Effector CD8-positive, alpha-beta T cell (primary cell): ENCODE measurements at places on chromosomes 5 and 9.

DNA sequence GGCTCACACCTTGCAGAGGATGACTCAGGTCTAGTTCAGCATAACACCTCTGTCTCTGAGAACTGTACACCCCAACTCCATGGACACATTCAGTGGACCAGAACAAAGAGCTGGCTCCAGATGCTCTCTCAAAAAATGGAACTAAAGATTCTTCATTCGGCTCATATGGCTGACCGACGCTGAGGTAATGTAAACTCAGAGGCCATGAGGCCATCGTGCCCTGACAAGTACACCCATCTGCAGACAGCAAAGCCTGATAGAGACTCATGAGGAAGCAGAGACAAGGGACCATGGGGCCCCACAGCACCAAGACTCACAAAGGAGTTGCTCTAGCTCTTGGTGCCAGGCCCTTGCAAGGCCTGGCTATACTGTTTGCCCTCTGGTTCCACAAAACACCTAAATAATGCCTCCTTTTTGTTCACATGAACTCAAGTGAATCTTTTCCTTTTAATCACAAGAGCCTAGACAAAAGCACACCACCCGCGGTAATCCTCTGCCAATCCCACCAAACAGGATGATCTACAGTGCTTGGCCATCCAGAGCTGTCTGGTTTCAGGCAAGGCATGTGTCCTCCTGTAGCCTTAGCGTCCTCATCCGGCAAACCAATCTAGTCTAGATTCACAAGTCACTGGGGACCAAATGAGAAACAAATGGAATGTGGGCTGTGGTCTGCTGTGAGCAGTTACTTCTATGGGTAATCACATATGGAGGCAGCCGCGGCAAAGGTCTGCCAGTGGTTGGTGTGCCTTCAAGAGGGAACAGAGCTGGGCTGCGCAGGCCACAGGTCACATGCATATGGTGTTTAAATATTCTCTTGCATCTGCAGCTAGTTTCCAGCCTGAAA, 22.7 kb downstream of the MED27 start:
- no peak for DNase-seq

DNA sequence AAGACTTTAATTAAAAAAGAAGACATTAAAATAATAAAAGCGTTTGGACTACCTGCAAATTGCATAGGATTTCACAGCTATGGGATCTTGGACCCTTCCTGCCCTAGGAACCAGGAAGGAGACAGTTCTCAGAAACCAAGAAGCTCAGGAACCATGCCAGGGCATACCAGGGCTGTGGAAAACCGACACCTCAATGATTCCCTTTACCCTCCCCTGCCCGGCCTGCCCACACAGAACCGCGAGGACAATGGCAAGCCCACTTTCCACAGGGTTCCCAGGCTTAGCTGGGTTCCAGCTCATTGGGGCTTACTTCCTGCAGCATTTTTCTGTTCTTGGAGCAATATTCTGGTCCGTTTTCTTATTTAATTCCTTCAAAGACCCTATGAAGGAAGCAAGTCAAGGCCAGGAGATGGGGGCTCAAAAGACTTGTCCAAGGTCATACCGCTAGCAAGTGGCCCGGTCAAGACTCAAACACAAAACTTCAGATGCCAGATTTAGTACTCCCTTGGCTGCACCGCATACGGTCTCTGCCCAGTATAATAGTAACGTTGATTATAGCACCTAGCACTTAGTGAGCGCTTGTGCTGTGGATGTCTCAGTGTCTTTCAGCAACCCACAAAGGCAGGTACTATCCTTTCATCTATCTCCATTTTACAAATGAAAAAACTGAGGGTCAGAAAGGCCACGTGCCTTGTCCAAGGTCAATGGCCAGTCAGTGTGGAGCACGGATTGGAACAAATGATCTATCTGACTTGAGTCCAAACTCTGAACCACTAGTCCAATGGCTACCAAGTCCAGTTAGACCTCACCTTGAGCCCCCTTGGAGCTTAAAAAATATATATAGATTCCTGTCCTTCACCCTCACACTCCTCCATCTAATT, 6.8 kb downstream of the FAT2 start:
- DNase-seq: no peak

- no peak for DNase-seq
These were observed 358.9 kb downstream of the DEPDC1B start for GRCh38 chr5:60340965-60341471.

GRCh38 chr9:83019246-83019645, 43.7 kb downstream of the RASEF start:
- DNase-seq: no peak

GRCh38 chr5:89351222-89351621, 468.2 kb upstream of the MEF2C start:
- DNase-seq: no peak

GRCh38 chr9:23492126-23493002, 333.7 kb downstream of the ELAVL2 start:
- no peak for DNase-seq

DNA sequence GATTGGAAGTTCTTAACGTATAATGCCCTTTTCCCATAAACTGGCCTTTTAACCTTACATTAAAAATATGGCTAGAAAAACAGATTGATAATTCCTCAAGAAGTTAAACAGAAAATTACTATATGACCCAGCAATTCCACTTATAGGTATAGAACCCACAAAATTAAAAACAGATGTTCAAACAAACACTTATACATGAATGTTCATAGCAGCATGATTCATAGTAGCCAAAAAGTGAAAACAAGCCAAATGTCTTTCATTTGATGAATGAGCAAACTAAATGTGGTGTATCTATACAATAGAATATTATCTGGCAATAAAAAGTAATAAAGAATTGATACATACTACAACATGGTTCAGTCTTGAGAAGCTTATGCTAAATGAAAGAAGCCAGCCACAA, 35.5 kb downstream of the POU5F2 start:
- no peak for DNase-seq

DNA sequence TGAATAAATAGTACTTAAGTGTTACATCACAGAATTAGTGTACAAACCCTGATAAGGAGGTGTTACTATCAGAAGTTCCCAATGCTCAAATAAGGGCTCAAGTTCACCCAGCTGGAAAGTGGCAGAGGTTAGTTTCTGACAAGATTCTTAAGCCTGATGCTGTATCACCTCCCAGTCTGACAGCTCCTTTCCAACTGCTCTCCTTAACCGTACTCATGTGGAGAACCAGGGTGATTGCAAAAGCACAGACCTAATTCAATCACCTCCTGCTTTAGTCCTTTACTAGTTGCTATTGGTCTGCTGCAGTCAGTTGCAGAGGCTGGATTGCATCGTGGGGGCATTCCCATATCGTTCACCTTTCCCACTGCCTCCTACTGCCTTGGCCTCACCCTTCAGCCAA, 100.4 kb upstream of the ZNF618 start:
- no peak for DNase-seq

DNA sequence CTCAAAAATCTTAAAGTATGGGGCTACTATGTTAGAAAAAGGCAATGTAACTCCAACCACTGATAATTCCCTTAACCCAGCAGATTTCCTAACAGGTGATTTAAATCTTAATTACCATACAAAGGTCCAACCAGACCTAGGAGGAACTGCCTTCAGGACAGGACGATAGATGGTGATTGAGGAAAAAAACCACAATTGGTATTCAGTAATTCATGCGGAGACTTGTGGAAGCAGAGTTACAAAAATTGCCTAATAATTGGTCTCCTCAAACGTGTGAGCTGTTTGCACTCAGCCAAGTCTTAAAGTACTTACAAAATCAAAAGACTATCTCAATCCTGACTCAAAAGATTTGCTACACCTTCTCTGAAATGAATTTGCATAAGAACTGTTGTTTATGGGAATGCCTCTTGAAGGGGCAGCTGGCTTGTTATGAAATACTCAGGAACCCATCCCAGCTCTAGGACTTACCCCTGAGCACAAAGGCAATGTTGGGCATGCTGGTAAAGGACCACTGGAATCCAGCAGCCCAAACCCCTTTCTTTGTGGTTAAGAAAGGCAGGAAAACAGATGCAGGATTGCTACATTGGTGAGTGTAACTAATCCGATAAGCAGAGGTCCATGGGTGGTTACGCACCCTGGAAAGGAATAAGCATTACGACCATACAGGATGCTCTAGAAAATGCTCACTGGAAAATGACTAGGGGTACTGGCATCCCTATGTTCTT, 26.7 kb upstream of the EPB41L4A start:
- DNase-seq: no peak

DNA sequence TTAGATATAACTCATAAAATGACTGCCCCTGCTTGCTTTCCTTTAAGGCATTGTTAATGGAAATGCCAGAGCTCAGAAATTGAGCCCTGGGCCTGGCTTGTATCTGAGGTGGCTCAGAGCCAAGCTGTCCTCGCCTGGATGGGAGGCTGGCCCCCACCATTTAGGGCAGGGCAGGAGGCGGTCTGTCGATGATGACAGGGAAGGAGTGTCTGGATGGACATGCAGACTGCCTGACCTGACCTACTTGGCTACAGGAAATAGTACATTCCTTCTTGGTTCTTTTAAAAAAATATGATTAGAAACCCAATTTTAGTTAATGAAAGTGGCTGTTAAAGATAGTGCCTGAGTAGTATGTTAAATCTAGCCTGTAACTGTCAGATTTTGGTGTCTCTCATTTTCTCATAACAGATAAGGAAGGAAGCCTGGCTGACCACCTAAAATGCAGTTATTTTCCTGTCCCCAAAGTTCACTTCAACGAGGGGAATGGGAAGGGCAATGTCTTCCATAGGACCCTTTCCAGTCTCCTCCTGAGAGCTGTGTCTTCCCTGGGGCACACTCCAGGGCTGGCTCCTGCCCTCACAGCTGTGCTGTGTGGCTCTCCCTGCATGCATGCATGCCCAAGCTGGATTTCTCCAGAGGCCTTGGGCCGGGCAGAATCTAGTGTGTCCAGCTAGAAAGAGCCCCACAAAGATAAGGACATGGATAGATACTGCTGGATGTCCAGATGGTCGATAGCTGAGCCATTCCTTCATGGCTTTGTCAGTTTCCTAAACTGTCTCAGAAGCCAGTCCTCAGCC, 42.3 kb downstream of the MACROH2A1 start:
- no peak for DNase-seq

DNA sequence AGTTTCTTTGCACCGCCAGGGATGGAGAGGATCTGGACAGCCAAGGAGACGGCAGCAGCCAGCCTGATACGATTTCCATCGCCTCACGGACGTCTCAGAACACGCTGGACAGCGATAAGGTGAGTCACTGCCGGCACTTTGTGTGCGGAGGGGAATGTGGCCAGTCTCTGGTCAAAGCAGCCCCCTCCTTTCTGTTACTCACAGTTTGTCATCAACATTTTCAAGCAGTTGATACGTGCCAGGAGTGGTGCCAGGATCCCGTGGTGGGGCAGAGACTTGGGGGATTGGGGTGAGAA, 175.1 kb upstream of the OTULINL start:
- no peak for DNase-seq

- no peak for DNase-seq
These were observed 18.0 kb downstream of the DNLZ start for GRCh38 chr9:136345281-136346156.
